ENCODE measurements at places on chromosomes 5 and 9.

DNA sequence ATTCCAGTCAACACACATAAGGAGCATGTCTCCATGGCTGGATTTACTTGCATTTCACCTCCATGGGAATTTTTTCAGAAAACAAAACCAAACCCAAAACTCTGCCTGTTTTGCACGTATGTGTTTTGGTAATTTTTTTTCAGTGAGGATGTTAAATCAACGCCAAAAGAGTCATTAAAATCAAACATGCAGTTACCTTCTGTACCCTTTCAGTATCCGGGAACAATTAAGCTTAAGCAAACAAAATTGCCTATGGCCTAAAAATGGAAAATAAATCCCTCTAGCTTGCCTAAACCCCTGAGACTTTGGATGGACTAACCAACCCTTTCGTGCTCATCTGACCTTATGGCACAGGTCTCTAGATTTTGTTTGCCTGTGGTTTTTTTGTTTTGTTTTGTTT is 209.2 kb upstream of the KLF4 start:
- no peak for DNase-seq

DNA sequence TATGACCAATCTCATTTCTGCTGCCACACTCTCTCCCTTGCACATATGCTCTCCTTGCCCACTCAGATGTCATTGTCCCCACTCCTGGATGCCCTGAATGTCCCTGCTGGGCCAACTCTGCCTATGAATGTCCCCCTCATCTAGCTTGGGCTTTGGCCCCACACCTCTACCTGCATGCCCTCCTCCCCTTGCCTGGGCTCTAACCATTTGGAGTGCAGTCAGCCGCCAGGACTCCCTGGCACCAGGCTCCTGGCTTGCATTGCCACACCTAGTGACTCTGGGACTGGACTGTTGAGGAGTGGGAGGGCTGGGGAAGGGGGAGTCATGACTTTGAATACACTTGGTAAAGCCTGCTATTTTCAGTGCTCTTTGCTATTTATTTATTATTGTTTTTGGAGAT is 41.6 kb upstream of the POMT1 start:
- DNase-seq, result no peak

- DNase-seq, result peak; percentile 21
These were observed 5.9 kb upstream of the FRMD3 start for GRCh38 chr9:83544002-83544698.

- DNase-seq, result no peak
These were observed 609.6 kb downstream of the HINT1 start for GRCh38 chr5:130555429-130555828.

GRCh38 chr9:136046554-136046920 is 48.6 kb downstream of the NACC2 start:
- no peak for DNase-seq

DNA sequence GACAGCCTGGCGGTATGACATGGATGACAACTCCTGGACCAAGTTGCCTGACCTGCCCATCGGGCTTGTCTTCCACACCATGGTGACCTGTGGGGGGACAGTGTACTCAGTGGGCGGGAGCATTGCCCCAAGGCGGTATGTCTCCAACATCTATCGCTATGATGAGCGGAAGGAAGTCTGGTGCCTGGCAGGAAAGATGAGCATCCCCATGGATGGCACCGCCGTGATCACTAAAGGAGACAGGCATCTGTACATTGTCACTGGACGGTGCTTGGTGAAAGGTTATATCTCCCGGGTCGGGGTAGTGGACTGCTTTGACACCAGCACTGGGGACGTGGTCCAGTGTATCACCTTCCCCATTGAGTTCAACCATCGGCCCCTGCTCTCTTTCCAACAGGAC is 1.3 kb downstream of the CCIN start:
- no peak for DNase-seq

DNA sequence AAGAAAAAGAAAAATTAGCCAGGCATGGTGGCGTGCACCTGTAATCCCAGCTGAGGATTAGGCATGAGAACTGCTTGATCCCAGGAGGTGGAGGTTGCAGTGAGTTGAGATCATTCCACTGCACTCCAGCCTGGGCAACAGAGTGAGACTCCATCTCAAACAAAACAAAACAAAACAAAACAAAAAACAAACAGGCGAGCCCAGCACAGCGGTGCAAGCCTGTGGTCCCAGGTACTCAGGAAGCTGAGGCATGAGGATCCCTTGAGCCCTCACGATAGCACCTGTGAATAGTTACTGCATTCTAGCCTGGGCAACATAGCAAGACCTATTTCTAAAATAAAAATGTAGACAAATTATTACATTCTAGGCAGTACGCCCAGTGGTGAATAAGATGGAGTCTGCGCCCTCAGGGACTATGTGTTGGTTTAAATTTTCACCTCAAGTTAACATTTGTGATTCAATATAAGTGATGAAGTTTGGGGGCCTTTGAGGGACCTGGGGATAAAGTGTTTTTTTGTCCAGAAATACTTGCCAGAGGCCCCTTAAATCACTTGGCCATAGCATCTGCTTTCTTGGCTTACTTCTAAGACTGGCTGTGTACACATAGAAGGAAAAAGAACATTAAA is 3.4 kb upstream of the GAPVD1 start:
- no peak for DNase-seq

DNA sequence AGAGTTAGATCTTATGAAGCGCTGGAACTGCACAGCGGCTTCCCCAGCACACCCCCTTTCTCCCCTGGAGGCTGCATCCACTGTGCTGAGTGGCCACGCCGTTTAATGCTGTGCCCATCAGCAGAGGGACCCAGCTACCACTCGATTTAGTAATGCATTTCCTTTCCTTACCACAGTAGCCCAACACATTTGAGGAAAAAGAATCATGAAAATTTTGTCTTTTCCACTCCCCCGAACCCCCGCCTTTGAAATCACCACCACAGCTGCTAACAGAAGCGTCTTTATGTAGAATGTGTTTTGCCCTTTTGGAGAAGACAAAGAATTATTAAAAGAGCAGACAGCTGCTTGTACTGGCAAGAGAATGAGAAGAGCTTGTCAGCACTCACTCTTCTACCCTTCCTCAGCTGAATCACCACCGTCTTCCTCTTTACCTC is 73.2 kb downstream of the ACER2 start:
- peak; percentile 92 for DNase-seq

GRCh38 chr5:64861281-64861680 is 92.6 kb downstream of the CWC27 start:
- DNase-seq, result no peak

GRCh38 chr9:92140074-92140753 is 25.0 kb upstream of the SPTLC1 start:
- peak; percentile 63 for DNase-seq

- no peak for DNase-seq
These were observed 270.3 kb downstream of the SPOCK1 start for GRCh38 chr5:137228816-137229215.

GRCh38 chr5:150153957-150154617 is 1.6 kb downstream of the PDGFRB start:
- peak; percentile 47 for DNase-seq

DNA sequence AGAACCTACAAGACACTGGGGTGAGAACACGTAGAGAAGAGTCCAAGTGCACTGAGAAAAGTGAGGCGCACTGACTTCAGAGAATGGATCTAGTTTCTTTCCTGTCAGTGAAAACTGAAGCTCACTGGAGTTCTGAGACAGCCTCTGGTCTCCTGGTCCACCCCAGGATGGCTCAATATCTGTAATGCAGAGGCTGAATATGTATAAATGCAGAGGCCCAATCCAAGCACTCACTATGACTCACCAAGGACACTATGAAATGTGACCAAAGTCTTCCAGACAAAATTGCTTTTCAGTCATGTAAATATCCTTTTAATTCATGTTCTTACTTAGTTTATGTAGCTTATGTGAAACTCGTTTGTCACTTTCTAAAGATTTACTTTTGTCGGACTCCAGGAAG is 53.8 kb downstream of the NFIB start:
- no peak for DNase-seq

DNA sequence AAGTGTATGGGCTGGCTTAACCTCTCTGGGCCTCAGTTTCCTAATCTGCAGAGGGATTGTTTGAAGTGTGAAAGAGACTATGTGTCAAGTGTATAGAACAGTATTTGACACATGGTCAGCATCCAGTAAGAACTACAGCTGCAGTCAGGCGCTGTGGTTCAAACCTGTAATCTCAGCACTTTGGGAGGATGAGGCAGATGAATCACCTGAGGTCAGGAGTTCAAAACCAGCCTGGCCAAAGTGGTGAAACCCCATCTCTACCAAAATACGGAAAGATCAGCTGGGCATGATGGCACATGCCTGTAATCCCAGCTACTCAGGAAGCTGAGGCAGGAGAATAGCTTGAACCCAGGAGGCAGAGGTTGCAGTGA is 31.9 kb upstream of the STING1 start:
- DNase-seq, result no peak

GRCh38 chr9:38207247-38207778 is 138.3 kb upstream of the SHB start:
- DNase-seq, result no peak

DNA sequence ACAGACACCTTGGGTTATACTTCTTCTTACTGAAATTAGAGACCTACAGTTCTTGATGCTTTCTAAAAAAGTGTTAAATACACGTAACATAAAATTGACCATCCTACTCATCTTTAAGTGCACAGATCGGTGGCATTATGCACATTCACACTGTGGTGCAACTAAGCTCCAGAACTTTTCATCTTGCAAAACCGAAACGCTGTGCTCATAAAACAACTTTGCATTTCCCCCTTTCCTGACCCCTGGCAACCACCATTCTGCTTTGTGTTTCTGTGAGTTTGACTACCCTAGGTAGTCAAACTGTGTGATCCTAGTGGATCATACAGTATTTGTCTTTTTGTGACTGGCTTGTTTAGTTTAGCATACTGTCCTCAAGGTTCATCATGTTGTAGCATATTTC is 3.9 kb downstream of the MVB12B start:
- DNase-seq, result no peak

- peak; percentile 25 for DNase-seq
These were observed 116.0 kb downstream of the TENT4A start for GRCh38 chr5:6829150-6829784.

- DNase-seq, result no peak
These were observed 101.7 kb downstream of the UBAP2 start for GRCh38 chr9:33946779-33947535.
